GF-D8 (cell line): ENCODE measurements at places on chromosomes 5 and 9.

DNA sequence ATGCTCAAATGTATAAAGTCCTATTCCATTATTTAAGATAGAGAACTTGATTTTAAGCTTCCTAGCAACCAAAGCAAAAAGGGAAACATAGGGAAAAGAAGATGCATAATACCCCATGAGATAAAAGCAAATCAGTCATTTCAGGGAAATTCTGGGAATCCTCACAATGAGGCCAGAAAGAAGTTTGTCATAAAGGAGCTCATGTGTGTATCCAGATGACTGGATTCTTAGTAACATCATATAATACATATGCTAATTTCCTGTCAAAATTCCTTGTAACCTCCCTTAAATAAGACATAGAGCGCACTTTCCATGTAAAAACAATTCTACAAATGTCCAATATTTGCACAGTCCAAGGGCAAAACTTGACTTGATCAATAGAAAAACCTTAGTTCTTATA, 411.0 kb upstream of the WWC1 start:
- no peak for DNase-seq

DNA sequence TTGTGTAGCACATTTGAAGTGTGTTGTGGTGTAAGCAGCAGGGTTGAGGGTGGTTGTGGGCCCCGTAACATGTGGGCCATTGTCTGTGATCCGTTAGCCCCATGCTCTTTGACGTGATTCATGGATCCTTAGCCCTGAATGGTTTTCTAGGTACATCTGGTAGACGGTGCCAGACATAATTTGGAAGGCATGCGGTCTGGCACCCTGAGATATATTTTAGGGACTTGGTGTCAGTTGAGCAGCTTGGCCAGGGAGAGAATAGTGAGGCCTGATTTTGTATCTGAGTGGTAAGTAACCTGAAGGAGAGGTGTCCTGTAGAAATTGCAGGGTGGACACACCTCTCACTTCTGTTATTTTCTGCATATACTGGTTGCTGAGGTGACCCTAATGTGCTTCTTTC, 10.9 kb downstream of the SH3GL2 start:
- no peak for DNase-seq

- DNase-seq, result no peak
Measured at GRCh38 chr9:108300306-108301287, 555.2 kb downstream of the ACTL7B start.

DNA sequence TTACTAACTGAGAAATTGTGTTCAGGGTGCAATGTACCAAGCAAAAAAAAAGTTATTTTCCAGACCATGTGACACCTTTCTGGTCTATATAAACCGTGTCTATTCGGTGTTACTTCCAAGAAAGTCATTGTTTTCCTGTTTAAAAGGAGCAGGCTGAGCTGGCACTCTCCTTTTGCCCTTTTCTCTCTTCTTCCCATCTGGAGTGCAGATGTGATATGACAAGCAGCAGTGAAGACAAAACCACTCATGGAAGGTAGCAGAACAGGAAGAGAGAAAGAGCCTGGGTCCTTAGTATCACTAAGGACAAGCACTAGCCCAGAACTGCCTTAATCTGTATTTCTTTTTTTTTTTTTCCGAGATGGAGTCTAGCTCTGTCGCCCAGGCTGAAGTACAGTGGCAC, 25.6 kb downstream of the LYRM7 start:
- no peak for DNase-seq

- DNase-seq, result no peak
Measured at GRCh38 chr9:84756731-84757130, 87.2 kb downstream of the NTRK2 start.

DNA sequence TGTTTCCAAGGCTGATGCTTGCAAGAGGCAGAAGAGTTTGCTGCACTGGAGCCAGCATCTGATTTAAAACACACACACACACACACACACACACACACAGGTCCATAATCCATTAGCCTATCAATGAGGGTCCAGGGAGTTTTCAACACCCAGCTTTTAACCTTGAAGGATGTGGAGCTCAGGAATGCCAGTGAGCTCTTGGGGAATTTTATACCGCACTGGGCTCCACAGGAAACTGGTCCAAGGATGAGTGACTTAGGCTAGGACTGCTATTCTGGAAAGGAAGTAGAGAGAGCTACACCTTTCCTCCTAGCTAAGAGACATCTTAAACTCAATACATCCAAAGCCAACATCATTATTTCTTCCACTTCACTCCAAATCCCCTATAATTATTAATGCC, 942 bp upstream of the NRG2 start:
- no peak for DNase-seq

DNA sequence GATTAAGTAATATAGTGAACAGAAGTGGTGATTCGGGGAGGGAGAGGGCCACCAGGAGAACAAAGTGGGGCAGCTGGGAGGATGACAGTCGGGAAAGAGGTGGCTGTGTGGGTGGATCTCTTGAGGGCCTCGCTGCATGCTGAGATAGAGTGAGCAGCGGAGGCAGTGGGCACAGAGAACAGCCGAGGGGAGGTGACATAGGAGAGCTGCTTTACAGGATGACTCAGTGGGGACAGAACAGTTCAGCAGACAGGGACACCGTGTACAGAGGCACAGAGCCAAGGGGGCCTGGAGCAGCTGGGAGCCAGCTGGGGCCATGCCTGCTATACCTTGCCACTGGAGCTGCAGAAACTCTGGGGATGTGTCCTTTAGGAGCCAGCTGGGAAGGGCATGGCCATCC, 273.9 kb downstream of the GADD45G start:
- DNase-seq, result no peak
